M059J (cell line): ENCODE measurements at places on chromosomes 5 and 9. TPM values are rescaled to one million over a fixed set of nuclear protein-coding genes. Genes with fewer than 3 reads are reported as not detected.

The SPINK7 gene
- total RNA-seq, result not detected in 2 replicates

The JAK2 gene
- 3.2 and 6.5 TPM in 2 replicates for total RNA-seq

The RASEF gene
- total RNA-seq, result 2.5 TPM in 2 replicates

The CDX1 gene
- total RNA-seq, result not detected in 2 replicates

GRCh38 chr9:131624636-131625507 is 79.5 kb downstream of the PRRT1B start:
- peak; percentile 69 for DNase-seq

DNA sequence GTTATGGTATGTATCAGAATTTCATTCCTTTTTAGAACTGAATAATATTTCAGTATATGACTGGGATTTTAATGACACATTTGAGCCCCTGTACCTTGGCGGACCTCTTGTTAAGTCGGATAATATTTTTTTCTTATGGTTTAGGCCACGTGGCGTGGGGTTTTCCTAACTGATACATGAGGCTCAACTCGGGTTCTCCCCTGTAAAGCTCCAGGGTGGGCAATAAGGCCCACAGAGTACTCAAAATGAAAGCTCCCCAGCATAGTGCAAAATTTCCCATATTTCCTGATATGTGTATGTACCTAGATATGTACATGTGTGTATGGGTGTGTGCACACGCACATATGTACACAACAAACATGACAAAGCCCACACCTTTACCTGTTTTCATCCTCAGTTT is 24.5 kb downstream of the TICAM2 start:
- no peak for DNase-seq

- DNase-seq, result peak; percentile 47
Measured at GRCh38 chr5:41636605-41637004, 126.2 kb upstream of the PLCXD3 start.

DNA sequence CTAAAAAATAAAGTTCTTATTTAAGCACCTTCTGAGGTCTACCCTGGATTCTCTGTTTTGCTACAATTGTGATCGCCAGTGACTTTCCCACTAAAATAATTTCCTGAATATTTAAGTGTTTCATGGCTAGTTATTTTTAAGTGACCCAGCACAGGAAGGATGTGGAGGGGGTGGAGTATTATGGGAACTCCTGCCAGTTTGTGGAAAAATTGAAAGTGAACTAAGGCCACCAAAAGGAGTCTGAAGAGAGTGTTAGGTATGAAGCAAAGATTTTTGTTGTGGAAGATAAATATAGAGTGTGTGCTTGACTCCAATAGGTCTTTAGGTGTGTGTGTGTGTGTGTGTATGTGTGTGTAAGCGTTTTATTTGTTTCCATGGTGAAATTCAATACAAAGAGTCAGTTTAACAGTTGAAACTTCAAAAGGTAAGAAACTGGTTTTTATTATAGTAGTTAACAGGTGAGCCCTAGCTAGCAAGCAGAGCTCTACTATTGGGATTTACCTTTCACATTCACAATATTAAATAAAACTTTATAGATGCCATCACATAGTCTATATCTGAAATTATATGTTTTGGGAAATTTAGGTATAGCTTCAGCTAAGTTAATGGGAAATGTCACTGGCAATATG is 25.6 kb downstream of the RASGRF2 start:
- DNase-seq, result peak; percentile 18

- DNase-seq, result no peak
Measured at GRCh38 chr5:54608423-54609085, 91.0 kb downstream of the SNX18 start.

- no peak for DNase-seq
Measured at GRCh38 chr9:38294220-38294960, 98.1 kb upstream of the ALDH1B1 start.

DNA sequence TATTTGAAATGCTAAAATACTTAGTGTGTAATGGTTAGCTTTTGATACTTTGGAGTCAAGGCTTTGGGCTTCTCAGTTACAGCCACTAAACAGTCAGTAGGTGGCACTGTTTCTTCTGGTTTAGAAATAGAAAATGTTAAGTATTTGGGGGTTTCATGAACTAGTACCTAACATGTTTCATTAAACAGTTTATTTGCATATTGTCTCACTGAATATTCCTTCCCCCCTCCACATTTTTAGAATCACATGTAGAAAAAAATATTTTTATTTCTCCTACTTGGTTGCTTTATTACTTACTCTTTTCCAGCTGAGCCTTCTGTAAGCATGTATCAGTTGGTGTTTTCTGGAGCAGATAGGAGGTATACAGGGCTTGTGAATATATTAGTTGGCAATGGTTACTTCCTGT is 48.0 kb downstream of the IPO11 start:
- DNase-seq, result peak; percentile 52

- DNase-seq, result no peak
Measured at GRCh38 chr5:164326219-164326618, 820.8 kb downstream of the MAT2B start.

DNA sequence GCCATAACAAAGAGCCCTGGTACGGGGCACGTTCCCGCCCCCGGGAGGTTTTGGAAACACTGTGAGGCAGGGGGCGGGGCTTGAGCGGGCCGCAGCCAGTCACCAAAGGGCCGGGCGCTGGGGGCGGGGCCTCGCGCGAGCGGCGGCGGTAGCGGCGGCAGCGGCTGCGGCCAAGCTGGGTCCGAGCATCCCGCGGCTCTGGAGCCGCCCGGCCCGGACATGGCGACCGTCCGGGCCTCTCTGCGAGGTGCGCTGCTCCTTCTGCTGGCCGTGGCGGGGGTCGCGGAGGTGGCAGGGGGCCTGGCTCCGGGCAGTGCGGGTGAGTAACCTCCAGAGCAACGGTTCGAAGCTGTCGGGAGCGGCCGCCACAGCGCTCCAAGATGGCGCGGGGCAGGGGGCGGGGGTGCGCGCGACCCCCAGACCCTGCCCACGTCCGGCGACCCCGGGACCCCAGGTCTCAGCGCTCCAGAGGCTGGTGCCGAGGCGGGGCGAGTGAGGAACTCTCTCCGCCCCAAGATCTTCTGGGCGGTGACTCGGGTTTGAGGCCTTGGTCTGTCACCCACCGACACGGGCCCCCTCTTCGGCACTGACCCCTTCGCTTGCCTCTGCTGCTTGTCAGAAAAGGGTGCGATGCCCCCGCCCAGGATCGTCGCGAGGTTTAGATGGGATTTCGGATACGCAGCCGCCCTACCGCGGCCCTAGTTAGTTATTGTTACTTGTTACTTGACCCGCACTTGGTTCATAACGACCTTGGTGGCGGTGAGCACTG is at the start of gene RECK:
Gene RECK, plus strand, starts transcription at position 134 of the 769 bp plus-strand sequence. Its CDS starts 86 bp downstream, at position 220.
- DNase-seq, result peak; percentile 88

DNA sequence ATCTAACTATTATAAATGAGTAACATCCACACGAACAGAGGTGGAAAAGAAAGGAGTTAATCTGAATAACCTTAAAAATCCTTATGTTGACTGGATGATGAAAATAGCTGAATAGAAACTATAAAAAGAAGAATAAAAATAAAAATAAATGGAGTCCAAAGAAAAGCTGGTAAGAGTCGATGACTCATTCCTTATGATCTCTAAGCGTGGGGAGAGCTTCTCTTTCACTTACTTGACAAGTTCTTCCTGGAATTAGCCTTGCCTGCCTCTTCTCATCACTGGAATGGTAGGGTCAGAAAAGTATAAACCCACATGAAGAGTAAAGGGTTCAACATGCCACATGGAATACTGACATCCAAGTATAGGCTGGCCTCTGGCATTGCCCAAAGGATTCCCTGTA is 477.0 kb upstream of the RGMB start:
- peak; percentile 55 for DNase-seq

- no peak for DNase-seq
Measured at GRCh38 chr9:131303381-131304321, 14.1 kb downstream of the PLPP7 start.
